NCI-H774 (cell line): ENCODE measurements at places on chromosomes 7 and 10.

DNA sequence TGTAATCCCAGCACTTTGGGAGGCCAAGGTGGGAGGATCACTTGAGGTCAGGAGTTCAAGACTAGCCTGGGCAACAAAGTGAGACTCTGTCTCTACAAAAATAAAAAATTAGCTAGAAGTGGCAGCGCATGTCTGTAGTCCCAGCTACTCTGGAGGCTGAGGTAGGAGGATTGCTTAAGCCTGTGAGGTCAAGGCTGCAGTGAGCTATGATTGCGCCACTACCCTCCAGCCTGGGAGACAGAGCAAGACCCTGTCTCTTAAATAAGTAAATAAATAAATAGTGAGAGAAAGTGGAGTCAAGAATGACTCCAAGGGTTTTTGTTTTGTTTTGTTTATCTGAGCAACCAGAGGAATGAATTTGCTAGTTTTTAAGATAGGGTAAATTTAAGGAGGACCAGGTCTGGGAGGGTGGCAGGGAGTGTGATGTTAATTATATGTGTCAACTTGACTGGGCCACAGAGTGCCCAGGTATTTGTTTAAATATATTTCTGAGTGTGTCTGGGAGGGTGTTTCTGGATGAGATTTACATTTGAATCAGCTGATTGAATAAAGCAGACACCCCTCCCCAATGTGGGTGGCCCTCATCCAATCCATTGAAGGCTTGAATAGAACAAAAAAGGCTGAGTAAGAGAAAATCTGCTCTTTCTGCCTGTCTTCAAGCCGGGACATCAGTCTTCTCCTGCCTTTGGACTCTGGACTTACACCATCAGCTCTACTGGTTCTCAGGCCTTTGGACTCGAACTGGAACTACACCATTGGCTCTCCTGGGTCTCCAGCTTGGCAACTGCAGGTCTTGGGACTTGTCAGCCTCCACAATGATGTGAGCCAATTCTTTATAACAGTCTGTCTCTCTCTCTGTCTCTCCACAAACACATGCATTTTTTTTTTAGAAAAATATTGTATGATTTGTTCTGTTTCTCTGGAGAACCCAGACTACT is 23.5 kb downstream of the IMPDH1 start:
- DNase-seq = no peak

- DNase-seq = peak; percentile 80
Observed at GRCh38 chr10:132163278-132163765, 23.4 kb upstream of the DPYSL4 start.

- no peak for DNase-seq
Observed at GRCh38 chr7:132837529-132837928, 244.4 kb downstream of the CHCHD3 start.

DNA sequence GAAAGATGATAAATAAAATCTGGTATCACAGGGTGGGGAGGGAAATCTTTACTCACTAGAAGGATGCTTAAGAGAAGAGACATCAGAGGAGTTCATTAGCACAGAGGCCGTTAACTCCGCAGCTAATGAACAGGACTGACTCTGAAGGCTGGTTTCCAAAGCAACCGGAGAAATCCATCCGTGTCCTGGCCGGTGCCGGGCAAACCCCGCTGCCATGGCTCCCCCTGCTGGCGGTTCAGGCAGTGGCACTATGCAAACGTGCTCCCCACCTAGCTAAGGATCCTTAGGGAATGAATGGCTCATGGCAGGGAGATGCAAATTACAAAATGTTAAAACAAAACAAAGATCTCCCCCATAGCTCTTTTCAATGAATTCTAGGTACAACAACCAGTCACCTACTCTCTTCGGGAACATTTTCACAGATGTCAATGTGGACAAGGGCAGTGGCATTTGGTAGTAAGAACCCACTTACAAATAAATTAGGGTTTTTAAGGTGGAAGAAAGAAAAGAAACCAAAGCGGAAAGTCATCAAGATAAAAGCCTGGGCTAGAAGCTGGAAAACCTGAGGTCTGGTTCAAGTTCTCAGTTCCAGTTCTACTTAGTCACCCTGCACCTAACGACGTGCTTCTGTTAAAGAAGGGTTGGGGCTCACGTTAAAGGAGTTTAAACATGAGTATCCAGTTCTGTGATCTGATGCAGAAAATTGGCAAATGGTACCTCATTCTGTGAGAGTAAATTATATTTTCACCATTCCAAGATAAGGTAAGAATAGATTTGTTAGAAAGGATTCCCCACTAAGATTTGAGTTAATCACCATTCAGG is 138.2 kb downstream of the SVIL start:
- DNase-seq = peak; percentile 60

GRCh38 chr7:28784171-28784902 is 173.8 kb downstream of the TRIL start:
- DNase-seq = no peak

DNA sequence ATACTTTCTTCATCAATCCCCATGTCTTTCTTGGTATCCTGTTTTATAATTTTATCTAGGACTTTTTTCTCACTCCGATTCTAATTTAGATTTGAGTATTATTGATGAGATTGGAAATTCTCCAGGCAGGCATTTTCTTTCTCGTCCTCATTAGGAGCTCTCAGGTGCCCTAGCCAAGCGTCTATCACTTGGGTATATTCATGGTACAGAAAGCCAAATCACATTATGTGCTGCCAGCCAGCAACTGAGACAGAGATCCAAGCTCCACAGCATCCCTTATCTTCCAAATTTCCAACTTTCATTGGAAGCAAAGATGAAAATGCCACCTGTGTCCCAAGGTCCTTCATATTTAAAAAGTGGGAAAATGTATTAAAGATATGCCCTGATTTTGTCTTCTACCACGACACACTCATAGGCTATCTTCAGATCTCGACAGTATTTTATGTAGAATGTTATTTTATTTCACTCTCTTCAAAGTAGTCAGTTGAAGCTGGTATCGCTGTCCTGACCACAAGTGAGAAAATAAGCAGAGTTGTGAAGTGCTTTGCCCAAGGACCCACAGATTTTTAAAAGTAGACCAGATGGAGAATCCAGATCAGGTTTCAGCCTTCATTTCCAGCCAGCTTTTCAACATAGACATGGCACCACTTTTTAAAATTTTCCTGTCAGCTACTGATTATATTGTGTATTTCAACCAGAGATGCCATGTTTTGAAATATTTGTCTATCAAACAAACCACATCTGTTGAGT is 773.4 kb downstream of the CNTNAP2 start:
- DNase-seq = no peak

DNA sequence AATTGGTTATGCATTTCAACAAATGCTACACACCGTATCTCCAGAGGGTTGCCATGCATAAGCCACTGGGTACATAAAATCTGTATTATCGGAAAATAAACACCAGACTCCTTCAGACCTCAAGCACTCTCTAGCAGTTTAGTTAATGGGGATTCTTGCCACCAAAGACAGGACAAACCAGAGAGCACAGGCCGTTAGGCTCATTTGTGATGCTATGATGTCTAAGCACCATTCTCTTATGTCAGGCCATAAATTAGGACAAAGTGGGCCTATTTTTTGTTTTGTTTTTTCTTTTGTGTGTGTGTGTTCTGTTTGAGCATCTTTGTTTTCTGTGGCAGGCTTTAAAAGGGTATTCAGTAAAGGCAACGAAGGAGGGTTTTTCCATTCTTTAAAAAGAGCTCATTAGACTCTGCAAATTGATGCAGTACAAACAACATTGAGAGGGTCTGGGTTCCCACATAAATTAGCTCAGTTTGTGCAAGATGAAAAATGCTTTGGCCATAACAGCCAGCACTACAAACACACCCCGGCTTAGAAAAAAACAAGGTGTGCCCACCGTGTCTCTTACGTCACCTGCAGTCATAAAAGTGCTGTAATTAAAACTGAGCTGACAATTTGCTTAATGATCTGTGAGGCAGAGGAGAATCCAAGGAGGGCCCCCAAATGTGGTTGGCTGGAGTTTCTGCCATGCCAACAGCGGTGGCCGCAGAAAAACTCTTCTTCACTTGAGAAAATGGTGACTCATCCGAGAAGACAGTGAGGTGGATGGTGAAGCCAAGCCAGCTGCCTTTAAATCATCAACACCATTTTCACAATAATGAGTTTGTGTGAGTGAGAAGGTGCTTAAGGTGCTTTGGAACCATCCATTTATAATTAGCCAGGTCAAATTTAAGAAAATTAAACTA is 297.9 kb downstream of the GATA3 start:
- no peak for DNase-seq

GRCh38 chr7:27714831-27715444 is 25.0 kb upstream of the TAX1BP1 start:
- no peak for DNase-seq

GRCh38 chr10:64454962-64455361 is 933.8 kb downstream of the REEP3 start:
- no peak for DNase-seq

DNA sequence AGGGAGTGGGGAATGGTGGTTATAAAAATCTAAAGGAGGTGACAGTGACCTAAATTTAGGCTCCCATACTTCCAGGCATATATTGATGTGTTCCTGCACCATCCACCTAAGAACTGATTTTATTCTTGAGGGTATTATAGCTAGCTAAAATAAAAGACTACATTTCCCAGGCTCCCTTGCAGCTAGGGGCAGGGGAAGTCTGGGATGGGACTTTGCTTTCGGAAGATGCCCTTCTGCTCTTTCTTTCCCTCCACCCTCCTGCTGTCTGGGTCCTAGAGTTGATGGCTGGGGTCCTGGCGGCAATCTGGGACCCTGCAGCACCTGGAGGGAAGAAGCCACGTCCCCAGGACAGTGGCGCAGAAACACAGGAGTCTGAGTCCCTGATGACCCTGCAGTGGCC is 53.8 kb upstream of the SAMD8 start:
- DNase-seq = no peak
